ENCODE measurements at places on chromosomes 5 and 9. TPM values are rescaled to one million over a fixed set of nuclear protein-coding genes. Genes with fewer than 3 reads are reported as not detected.

The MZB1 gene
- total RNA-seq, result not detected

The MEIKIN gene
- not detected for total RNA-seq

The ZNF462 gene
- 3.6 TPM for total RNA-seq

The SLC6A19 gene
- 0.07 TPM for total RNA-seq

The FAM53C gene
- 21.2 TPM for total RNA-seq

Data from A549 treated with ZK216348 at 1 μM for 4 hours (cell line).